ENCODE measurements at places on chromosomes 13 and 19.

GRCh38 chr13:59658027-59658737 is 505.5 kb downstream of the DIAPH3 start:
- DNase-seq: no peak

- no peak for DNase-seq
Measured at GRCh38 chr13:95229855-95230254, 71.4 kb downstream of the ABCC4 start.

DNA sequence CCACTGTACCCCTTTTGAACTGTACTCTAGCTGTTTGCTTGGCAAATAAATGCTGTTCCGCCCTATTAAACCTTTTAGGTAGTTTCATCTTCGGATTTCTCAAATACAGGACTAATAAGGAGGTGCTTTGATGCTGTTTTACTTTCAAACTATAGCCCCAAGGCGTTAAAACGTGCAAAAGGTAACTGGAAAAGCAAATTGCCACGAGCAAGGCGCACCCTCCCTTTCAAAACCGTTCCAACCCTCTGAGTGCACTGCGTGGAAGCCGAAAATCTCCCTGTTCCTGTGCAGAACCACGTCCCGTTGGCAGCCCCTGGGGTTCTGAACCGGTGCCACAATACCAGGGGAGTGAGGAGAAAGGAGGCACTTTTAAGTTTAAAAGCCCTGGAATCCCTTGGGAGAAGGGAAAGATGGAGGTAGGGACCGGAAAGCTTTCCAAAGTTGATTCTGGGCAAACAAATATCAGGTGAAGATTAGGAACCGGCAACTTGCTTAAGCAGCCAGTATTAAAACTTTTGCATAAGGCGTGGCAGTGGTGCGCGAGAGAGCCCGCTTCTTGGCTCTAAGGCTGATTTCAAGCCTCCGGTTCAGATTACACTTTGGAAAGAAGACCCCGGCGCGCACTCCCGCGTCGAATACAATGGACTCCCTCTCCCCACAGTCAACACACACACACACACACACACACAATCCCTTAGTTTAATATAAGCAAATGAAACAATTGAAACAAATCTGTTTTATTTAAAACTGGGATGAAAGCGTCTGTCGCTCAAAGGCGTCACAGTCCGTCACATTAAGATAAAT is 9.5 kb downstream of the POU4F1 start:
- no peak for DNase-seq

DNA sequence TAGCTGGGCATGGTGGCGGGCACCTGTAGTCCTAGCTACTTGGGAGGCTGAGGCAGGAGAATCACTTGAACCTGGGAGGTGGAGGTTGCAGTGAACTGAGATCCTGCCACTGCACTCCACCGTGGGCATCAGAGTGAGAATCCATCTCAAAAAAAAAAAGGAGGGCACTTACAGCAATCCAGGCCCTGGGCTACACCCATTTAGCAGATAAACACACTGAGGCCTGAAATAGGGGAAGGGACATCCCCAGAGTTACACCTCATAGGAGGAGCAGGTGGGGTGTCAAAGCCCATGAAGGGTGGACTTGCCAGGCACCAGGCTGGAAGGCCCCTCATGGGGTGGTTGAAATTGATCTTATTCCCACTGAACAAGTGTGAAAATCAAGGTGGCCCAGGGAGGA is 13.9 kb upstream of the PLAUR start:
- no peak for DNase-seq

- no peak for DNase-seq
Measured at GRCh38 chr13:25874064-25874737, 177.6 kb downstream of the SHISA2 start.

GRCh38 chr19:33339016-33339984 is 34.2 kb upstream of the CEBPG start:
- DNase-seq: no peak

DNA sequence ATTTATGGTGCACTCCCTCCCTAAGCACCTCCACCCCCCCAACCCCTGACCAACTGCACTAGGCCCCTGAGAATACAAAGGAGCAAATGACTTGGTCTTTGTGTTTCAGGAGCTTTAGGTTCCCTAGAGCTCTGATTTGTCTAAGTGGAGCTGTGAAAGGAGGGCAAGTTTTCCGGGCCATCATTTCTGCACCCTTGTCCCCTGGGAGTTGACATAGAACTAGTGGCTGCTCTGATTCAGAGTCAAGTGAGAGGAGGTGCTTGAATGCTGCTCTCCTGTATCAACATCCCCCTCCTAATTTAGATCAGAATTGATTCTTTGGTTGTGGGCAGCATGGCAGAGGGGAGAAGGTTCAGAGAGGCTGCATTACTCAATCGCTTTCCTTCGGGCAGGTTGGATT is 391.6 kb downstream of the KCNRG start:
- no peak for DNase-seq

DNA sequence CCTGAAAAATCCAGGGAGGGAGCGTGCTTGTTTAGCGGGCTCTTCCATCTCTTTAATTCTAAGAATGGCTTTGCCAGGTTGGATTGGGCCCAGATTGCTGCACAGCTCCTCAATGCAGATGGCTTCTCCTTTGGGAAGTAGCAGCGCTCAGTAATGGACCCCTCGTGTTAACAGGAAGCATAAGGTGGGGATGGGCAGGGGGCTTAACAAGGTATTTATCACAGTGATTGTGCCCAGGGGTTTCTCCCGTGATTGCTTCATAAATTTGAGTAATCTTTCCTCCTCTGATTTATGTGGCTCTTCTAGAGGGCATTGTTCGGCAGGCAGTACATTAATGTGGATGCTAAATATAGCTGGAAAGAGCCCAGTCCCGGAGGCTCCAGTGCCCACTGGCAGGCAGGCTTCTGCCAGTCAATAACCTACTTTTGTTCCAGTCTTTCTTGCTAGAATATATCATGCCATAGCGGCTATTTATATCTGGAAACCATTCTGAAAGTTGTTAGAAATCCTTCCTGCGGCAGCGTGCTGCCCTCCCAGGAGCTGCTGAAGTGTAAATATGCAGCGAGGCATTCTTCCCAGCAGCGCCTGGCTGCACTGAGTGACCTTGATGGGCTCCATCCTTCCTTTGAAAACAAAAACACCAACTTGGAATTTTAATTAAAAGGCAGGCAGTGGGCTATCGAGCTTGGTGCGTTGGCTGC is 65.0 kb downstream of the FGF9 start:
- no peak for DNase-seq

- DNase-seq: no peak
Measured at GRCh38 chr13:95184317-95184716, 116.9 kb downstream of the ABCC4 start.

GRCh38 chr19:7534531-7535046 is 928 bp upstream of the PNPLA6 start:
- DNase-seq: no peak

GRCh38 chr19:15216363-15216762 is 15.6 kb upstream of the NOTCH3 start:
- DNase-seq: no peak

DNA sequence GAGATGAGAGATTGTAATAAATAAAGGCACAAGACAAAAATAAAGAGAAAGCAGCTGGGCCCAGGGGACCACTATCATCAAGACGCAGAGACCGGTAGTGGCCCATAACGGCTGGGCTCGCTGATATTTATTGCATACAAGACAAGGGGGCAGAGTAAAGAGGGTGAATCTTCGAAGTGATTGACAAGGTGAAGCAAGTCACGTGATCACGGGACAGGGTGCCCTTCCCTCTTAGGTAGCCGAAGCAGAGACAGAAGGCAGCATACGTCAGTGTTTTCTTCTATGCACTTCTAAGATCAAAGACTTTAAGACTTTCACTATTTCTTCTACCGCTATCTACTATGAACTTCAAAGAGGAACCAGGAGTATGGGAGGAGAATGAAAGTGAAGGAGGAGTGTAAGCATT is 4.6 kb upstream of the PRKCG start:
- no peak for DNase-seq

GRCh38 chr13:20349564-20350381 is 117.7 kb upstream of the GJB6 start:
- no peak for DNase-seq

DNA sequence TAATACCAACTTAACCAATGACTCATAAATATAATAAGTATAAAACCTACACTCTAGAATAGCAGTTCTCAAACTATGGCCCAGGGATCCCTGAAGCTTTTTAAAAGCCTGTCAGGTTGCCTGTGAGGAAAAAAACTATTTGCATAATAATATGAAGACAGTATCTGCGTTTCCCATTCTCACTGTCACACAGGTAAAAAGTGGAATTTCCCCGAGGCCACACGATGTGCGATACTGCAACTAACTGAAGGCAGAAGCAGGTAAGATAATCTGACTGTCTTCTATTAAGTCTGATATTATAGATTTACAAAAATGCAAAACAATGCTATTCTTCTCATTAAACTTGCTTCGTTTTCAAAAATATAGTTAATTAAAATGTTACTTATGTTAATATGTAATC is 52.5 kb upstream of the EEF1AKMT1 start:
- no peak for DNase-seq

DNA sequence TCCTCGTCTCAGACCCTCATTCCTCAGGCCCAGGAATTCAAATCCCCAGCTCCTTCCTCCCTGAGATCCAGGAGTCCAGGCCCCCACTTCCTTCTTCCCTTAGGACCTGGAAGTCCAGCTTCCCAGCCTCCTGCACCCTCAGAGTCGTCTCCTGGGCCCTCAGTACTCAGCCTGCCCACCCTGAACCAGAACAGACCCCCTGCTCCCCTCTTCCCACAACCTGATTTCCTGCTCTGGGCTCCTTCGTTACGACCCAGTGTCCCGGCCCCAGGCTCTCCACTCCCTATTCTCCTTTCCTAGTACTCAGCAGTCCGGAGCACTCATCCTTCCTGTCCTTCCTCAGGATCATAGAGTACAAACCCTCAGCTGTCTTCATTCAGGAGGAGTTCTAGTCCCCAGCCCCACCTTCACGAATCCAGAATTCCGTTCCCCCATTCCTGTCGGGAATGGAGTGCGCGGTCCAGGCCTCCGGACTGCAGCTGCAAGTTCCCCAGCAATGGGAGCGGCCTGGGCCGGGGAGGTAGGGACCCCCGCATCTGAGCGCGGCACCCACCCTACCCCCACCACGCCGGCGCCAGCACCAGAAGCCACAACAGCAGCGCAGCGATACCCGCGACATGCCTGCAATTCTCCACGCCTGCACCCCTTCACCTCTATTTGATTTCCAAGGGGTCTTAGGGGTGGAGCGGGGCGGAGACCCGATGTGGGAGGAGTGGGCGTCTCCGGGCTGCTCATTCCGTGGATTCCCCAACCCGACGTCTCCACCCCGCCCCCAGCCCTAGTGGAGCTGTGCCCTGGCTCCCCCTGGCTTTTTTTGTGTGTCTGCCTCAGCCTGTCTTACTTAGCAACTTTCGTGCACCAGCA is 12.7 kb downstream of the EGLN2 start:
- no peak for DNase-seq
